ENCODE measurements at places on chromosomes 5 and 9.

DNA sequence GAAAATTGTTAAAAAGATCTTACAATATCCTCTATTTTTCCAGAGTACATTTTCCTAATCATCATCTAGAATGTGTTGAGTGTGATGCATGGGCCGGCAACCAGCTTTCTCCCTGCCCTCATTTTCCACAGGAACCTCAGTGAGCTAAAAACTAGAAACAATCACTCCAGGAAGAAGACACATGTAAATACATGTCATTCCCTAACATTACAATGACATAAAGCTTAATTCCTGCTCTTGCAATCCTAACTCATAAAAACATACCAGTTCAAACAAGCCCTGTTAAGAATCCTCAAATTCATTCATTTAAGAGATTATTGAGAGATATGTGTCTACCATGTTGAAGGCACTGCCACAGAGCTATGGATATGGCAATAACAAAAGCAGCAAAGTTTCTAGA lies 18.5 kb upstream of the ZNF622 start:
- DNase-seq, result no peak

- no peak for DNase-seq
Observed at GRCh38 chr9:87499424-87500017, 1.9 kb downstream of the DAPK1 start.

DNA sequence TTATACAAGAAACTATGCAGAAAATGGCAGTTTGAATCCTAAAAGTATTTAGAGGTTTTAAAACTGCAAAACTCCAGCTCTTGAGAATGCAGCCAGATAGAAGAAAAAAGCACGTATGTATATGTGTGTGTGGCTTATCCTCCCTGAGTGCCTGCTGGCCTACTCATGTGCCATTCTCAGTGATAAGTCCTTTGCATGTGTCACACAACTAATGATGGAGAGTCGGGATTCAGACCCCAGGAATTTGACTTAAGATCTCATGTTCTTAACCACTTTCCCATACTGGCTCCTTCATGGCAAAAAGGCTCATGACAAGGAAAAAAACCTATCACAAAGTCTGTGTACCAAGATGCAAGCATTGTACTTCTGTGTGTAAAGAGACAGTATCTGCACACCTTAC lies 26.6 kb downstream of the SMARCA2 start:
- DNase-seq, result no peak

DNA sequence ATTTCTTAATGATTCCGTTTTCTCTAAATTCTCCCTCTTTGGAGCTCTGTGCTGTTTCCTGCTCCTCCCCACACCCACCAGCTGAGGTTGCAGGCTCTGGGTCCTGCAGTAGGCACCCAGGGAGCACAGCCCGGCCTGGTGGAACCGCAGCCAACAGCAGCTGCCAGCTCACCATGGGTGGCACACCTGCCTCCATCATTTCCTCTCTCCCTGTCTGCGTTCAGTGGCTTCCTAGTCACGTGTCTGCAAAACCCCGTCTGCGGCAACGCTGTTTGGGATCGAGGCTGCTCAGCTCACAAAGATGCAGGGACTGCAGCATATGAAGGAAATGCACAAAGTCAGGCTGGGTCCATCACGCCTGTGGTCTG lies 367.8 kb downstream of the IRX2 start:
- DNase-seq, result no peak

DNA sequence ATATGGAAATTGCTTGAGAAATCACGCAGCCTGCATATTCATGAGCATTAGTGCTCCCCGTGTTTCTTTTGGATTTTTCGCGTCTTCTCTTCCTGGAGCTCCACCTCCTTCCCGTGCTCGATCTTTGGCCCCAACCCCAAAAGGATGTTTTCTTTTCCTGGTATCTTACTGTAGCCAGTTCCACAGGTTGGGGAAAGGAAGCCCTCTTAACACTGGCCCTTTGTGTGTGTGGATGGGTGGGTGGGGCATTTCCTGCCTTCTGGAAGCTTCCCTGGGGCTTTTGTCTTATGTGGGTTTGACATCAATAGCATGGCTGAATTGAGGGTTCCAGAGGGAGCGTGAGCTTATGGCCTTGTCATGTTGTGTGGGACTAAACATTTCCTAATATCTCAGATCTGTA lies 21.9 kb downstream of the STXBP1 start:
- no peak for DNase-seq

- no peak for DNase-seq
Observed at GRCh38 chr9:104775976-104776375, 12.0 kb downstream of the NIPSNAP3B start.

DNA sequence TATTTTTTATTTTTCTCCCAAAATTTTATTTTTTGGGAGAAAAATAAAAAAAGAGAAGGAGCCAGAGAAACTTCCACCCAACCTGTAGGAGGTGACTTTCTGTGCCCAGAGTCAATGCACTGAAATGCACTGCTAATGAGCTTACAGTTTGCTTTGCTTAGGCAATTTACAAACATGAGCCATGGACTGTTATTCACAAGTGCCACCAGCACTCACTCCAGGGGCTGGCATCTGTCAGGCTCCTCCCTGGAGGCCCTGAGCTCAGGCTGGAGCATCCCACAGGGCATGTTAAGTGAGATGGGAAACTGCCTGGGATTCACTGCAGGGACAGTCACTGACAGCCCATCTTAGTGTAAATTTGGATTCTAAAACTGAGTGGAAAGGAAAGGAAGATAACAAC lies 74.9 kb downstream of the FANCC start:
- DNase-seq, result no peak

GRCh38 chr9:11235061-11235460 lies 622.3 kb upstream of the PTPRD start:
- no peak for DNase-seq

DNA sequence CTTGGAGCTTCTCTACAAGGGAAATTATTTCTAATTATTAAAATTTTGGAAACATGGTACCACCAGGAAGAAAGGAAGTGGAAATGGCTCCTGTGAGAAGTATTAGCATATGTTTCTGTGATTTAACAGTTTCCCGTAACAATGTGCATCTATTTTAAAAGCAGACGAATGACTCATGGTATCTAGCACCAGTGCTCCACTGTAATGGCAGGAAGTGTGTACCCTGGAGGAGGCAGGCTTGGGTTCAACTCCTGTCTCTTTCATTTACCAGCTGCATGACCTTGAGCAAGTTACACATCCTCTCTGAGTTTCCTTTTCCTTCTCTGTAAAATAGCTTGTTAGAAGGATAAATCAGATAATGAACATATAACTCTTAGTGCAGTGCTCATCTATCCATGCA lies 41.0 kb upstream of the ANGPTL2 start:
- no peak for DNase-seq

DNA sequence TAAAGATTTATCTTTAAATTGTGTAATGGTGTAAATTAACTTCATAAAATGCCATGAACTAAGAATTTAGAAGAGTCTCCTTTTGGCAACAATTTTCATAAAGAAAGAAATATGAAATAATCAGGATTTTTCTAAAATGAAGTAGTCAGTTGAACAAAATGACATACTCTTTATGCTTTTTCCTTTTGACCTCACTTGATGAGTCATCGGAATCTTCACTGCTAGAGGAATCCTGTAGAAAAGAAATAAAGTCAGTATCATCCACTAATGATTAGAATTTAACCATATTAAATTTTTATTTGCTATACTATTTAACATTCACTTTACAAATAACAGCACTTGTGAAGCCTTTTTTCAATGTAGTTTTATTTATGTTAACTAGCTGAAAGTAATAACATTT lies 26.1 kb downstream of the CHD1 start:
- no peak for DNase-seq

GRCh38 chr5:87526131-87526530 lies 113.4 kb upstream of the CCNH start:
- no peak for DNase-seq

- DNase-seq, result no peak
Observed at GRCh38 chr5:126640866-126641265, 40.1 kb downstream of the PHAX start.

DNA sequence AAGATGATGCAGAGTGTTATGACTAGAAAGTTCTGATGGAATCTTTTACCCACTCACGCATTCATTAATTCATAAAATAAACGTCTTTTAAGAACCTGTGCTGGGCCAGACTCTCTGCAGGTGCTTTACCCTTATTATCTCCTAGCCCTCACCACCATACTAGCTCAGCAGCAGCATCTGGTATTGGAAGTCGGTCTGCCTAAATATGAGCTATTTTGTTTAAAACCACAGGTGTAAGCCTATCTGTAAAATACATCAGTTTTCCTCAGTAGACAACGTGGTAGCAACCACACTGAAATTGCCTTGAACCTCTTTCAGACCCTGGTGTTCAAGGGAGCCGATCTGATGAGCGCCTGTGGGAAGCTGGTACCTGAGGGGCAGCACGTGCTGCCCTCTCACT lies 69.4 kb downstream of the PPIC start:
- DNase-seq, result no peak

DNA sequence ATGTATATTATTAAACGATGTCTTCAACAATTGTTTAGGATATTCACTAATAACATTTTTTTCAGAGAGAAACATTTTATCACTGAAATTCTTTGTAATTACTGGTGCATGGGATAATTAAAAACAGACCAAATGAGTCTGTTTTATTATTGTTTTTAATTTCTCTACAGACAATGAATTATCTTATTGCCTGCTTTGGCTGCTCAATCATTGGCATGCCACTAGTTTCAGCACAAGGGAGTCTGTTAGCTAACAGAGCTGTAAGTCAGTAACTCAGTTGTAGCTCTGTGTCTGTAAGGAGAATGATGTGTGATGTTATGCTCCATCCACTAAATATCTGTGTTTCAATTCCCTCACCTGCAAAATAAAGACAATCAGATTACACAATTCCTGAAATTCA lies 443.9 kb downstream of the PRR16 start:
- no peak for DNase-seq

- peak; percentile 28 for DNase-seq
Observed at GRCh38 chr5:50958852-50959457, 292.5 kb downstream of the PARP8 start.

DNA sequence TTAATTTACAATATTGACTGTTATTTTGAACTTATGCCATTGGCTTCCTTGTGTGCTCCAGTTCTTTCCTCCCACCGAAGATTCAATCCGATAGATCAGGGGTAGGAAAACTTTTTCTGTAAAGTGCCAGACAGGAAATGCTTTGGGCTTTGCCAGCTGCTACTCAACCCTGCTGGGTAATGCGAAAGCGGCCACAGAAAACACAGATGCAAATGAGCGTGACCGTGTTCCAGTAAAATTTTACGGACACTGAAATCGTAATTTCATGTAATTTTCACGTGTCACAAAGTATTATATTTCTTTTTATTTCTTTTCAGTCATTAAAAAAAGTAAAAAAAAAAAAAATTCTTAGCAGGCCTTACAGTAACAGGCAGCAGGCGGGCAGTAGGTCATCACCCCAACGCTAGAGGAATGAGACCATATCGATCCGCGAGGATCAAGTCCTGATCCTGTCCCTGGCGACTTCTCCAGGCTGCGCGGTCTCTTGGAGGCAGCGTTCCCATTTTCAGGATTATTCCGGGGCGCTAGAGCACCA lies 599 bp downstream of the NMRK1 start:
- no peak for DNase-seq

DNA sequence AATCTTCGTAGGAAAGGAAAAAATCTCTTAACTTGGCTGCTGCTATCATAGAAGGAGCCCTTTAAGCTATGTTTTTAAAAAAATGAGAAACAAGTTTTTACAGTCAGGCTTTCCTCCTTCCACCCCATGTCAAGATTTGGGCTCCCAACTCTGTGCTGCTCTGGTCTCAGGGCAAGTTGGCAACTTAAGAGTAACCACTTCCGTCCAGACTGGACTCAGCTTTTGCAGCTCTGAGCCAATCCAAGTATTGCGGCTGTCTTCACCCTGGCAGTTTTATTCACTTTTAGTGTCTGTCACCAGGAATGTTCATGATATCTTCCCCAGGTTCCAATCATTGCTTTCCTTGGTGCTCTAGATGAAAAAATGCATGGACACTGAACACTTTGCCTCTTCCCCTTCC lies 115.9 kb upstream of the GAS1 start:
- DNase-seq, result no peak

DNA sequence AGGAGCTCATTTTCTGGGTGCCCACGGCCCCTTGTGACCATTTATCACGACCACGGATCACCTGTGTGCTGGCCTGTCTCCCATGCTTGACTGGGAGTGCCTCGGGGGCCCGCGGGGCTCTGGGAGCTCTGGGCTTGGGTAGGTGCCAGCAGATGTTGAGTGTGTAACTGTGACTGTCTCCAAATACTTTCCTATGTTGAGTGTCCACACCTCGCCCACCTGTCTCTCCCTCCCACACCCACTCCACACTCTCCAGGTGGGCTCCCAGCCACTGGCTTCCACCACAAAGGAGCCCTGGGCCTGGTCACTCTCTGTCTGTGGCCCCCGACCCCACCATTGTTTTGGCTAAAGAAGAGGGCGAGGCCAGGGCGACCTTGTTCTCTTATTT lies 196.4 kb downstream of the CDK5RAP2 start:
- no peak for DNase-seq

GRCh38 chr5:68240202-68240601 lies 24.6 kb downstream of the PIK3R1 start:
- DNase-seq, result no peak

DNA sequence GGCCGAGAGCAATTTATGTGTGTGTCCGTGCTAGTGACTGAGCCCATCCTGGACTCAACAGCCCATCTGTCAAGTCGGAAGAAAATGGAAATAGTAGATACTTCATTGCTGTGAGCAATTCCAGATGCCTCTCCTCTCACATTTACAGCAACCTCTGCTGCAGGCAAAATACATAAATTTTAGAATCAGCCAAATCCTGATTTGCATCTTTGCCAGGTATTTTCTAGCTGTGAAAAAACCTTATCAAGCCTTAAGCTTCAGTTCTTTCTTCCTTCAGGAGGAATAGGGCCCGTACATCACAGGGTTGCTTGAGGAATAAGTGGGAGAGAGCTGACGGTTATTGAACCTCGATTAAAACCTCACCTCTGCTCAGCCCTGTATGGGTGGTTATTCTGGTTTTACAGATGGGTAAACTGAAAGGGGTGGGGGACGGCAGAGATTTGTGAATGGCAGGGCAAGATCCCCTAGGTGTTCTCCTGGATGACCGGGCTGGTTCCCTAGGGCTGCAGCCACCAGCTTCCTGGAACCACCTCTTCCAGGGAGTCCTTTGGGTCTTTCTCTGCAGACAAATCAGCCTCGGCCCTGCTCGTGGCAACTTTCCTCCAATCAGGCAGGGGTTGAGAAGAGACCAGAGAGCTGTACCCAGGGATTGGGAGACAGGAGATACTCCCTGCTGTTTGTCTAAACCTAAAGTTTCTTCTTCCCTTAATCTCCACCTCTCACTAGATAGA lies 5.3 kb upstream of the MSX2 start:
- DNase-seq, result no peak

DNA sequence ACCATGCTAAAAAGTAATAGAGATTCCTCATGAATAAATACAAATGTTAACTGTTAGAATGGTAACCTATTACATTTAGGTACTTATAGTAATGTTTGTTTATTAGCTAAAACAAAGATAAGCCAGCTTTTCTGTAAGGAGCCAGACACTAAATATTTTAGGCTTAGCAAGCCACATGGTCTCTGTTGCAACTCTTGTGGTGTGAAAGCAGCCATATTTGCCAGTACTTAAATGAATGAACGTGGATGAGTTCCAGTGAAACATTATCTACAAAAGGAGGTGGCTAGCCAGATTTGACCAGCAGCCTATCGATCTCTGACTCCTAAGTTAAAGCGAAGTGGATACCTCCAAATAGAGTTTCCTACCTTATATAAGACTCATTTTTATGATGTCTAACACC lies 331.6 kb downstream of the CDH12 start:
- no peak for DNase-seq

- no peak for DNase-seq
Observed at GRCh38 chr9:93890436-93890935, 64.7 kb downstream of the BARX1 start.

Measured in NCI-H187 (cell line).